Left lung (tissue), 14 donors: ENCODE measurements at places on chromosomes 12 and 14. TPM values are rescaled to one million over a fixed set of nuclear protein-coding genes. Genes with fewer than 3 reads are reported as not detected.

PLBD1 gene
- 29.3 TPM for total RNA-seq

DNA sequence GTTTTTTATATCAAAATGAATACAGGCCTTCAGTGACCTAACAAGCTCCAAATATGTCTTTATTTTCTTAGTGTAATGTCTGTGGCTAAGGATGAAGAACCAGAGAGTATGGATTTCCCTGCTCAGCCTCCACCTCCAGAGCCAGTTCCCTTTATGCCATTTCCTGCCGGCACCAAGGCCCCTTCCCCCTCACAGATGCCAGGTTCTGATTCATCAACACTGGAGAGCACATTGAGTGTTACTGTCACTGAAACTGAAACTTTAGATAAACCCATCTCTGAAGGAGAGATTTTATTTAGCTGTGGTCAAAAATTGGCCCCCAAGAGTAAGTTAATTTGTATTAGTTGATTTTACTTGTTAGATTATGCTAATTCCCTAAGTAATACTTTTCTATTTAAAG, 61.0 kb downstream of the KIAA0586 start:
- no peaks in the 10 kb centered on the region for H3K4me1 ChIP-seq
- no peaks in the 10 kb centered on the region for H3K27me3 ChIP-seq
- H3K4me3 ChIP-seq = no peak overlapping the region

DNA sequence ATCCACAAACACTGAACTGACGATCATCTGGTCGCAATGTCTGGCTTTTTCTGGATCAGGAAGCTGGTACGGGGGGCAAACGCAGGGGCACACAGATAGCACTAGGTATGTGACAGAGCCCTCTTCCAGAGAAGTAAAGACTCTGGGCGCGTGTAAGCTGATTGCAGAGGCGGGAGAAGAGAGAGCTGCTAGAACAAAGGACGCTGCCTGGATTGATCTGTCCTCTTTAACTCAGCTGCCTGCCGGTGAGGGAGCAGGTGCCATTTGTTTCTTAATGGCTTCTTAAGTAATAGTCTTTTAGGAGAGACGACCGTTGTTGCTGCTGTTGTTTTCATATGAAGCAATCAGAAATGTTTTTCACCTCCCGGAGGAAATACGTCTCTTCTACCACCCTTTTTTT, 77.3 kb downstream of the GLT1D1 start:
- no peaks in the 10 kb centered on the region for H3K4me1 ChIP-seq
- no peak overlapping the region for H3K27ac ChIP-seq
- H3K27me3 ChIP-seq = no peaks in the 10 kb centered on the region
- H3K36me3 ChIP-seq = peaks cover 20% of the 10 kb centered on the region

DNA sequence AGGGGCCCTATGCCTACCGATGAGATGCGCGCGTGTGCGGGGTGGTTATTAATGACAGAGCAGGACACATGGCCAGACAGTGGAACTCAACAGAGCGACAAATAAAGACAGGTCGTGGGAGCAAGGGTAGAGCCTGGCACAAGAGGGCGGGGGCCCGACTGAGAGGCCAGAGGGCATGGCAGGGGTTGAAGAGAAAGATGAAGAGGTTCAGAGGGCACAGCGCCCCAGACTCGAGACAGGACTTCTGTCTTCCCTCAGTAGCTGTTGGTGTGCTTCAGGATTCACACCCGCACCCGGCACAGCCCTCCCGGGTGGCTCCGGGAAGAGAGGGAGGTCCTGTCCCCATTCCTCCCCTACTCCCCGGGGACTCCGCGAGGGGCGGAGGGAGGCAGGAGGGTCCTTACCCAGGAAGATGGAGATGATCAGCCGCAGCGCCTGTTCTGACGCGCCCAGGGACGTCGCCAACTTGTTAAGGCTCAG, 366 bp downstream of the LPCAT3 start:
- no peaks in the 10 kb centered on the region for H3K36me3 ChIP-seq
- H3K27ac ChIP-seq = peak overlapping the region; percentile 91
- H3K4me1 ChIP-seq = peaks cover 15% of the 10 kb centered on the region
